ENCODE measurements at places on chromosomes 1 and 21.

GRCh38 chr1:23389837-23390321 is 20.2 kb upstream of the ZNF436 start:
- DNase-seq, result no peak

GRCh38 chr1:93338387-93339146 is 7.1 kb upstream of the DR1 start:
- DNase-seq, result peak; percentile 93

DNA sequence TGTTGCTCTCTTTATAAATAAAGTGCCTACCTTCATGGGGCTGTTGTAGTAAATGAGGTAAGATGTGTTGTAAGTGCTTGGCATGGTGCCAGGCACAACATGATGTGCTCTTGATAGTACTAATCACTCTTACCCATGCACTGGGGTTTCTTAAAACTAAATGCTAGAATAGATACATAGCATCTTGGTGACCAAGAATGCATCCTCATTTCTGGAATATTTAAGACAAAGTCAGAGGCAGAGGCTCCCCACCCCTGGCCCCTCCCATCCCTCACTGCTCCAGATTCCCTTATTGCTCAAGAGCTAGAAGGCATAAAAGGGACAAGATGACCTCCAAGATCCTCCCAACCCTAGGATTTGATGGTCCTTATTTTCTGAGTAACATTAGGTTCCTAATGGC is 61.3 kb downstream of the GLUL start:
- DNase-seq, result peak; percentile 39

DNA sequence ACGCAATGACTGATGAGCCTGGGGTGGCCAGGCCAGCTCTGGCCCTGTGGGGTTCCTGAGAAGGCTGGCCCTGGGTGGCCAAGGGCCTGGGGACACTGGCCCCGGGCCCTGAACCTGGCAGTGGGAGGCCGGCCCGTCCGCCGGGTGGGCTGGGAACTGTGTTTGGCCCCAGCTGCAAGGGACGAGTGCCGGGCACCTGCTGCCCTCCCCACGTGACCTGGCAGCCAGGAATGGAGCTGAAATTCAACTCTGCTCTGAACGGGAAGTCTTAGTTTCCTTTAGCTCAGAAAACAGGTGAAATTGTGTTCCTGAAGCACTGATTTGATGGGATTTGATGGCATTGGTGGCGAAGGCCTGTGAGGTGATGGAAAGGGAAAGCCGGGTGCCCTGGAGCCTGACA is 8.2 kb upstream of the TTLL10 start:
- DNase-seq, result no peak

DNA sequence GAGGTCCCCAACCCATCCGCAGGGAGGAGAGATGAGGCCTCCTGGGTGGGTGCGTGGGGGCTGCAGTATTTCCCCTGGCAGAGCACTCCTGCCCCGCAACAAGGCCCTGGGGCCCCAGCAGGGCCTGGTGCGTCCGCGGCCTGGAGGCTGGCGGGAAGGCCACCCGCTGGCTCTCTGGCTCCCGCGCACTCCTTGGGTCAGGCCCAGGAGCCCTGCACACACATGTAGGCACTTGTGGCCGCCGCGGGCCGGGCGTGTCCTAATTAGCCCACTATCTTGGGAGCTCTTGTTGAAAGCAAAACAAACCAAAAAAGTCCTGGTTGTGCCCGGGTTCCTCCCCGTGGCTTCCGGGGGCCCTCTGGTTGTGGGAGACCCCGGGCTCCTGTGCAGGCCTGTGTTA is 49.7 kb upstream of the CCDC27 start:
- no peak for DNase-seq

- DNase-seq, result no peak
These were observed 25.9 kb downstream of the HSD3B2 start for GRCh38 chr1:119440721-119441307.
